ENCODE measurements at places on chromosomes 6 and 20. TPM values are rescaled to one million over a fixed set of nuclear protein-coding genes. Genes with fewer than 3 reads are reported as not detected.

DNA sequence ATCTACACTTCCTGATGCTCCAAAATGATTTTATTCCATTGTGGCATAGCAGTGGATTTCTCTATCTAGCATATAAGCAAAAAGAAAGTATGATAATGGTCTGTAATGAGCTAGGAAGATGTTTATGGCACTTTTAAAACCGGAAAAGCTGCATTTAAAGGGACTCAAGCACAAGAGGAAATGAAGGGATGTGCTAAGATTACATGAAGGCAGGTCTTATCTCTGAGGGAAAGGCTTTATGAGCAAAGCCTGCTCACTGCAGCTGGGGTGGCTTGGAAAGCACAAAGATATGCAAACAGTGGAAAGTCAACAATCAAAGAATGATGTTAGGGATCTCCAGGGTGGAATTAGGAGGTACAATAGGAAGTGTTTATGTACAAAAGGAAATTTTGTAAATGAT is 138.2 kb downstream of the TENT5A start:
- no peak for DNase-seq

Gene RBPJL
- 0.20 TPM for polyA plus RNA-seq

DNA sequence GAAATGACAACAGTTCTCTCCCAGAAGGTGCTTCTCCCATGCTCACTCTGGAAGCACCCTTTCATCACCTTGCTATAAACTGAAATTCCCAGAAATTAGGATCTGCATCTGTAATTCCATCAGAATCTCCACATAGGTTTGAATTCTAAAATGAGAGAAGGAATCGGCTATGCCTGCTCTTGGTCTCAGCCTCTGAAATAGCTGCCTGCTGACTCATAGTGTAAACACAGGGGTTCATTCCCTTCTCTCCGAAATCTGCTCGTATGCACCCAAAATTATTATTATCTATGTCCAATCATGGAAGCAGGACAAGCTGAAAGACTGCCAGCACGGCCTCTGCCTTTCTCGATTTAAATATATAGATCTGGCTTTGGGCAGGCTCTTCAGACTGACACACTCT is 74.6 kb upstream of the TAB2 start:
- DNase-seq: no peak

DNA sequence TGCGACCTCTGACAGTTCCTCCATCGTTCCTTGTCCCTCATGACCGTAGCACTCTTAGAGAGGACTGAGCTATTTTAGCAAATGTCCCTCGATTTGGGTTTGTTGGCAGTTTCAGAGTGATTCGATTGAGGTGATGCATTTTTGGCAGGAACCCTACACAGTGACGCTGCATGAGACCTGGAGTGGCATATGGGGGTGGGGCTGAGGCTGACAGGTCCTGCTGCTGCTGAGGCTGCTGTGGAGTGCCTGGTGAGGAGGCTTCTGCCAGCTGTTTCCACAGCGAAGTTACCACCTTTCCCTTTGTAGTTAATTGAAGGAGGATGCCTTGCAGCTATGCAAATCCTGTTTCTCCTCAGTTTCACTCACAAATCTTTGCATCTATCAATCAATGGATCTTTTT is 19.8 kb downstream of the PXDC1 start:
- DNase-seq: no peak

DNA sequence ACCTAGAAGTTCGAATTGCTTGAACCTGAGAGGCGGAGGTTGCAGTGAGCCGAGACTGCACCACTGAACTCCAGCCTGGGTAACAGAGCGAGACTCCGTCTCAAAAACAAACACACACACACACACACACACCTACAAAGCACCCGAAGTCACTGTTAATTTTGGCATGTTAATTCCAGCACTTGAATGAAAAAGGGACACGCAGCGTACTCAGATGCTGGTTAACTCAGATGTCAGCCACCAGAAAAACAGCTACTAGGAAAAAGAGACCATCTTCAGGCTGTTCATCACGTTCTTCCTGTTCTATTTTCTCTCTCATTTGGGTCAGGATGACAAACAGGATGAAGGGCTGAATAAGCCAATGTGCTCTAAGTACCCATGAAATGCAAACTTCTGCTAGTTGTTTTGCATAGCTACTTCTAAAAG is 46.9 kb downstream of the BLOC1S5 start:
- DNase-seq: no peak

- no peak for DNase-seq
Observed at GRCh38 chr20:1939270-1939595, 44.0 kb downstream of the SIRPA start.

GRCh38 chr20:43842126-43843020 is 72.3 kb upstream of the TOX2 start:
- DNase-seq: no peak

DNA sequence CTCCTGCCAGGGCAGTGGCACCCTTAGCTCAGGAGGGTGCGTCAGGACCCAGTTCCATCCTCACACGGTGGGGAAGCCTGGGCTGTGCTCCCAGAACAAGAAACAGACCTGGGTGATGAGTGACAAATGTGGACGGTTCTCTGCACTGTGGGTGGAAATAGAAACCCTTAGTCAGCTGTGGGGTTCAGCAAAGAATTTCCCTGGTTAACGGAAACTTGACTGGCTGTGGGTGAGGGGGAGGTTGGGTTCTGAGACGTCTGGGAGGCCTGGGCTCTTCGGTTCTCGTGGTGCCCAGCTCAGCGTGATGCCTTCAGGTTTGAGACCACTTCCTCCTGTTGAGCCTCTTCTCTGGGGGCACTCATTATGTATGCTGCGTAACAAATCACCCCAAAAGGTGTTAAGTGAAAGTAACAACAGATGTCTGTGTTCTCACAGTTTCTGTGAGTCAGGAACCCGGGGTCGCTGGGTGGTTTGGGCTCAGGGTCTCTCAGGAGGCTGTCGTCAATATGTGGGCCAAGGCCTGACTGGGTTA is 53.1 kb upstream of the FAM83D start:
- DNase-seq: no peak

DNA sequence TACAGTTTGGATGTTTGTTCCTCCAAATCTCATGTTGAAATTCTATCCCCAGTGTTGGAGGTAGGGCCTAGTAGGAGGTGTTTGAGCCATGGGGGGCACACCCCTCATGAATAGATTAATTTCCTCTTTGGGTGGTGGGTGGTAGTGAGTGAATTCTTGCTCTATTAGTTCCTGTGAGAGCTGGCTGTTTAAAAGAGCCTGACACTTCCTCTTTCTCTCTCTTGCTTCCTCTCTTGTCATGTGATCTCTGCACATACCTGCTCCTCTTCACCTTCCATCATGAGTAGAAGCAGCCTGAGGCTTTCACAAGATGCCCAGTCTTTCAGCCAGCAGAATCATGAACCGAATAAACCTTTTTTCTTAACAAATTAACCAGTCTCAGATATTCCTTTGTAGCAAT is 340.2 kb upstream of the CHD6 start:
- DNase-seq: no peak

- no peak for DNase-seq
Observed at GRCh38 chr20:4913147-4913546, 88.2 kb downstream of the SLC23A2 start.

- DNase-seq: no peak
Observed at GRCh38 chr20:43583982-43584432, 6.7 kb upstream of the IFT52 start.

Gene ZSCAN23
- polyA plus RNA-seq: 13.6 TPM

Gene RFX6
- not detected for polyA plus RNA-seq

GRCh38 chr6:167803816-167804215 is 22.9 kb upstream of the AFDN start:
- no peak for DNase-seq

Gene CALHM6
- 5.7 TPM for polyA plus RNA-seq

DNA sequence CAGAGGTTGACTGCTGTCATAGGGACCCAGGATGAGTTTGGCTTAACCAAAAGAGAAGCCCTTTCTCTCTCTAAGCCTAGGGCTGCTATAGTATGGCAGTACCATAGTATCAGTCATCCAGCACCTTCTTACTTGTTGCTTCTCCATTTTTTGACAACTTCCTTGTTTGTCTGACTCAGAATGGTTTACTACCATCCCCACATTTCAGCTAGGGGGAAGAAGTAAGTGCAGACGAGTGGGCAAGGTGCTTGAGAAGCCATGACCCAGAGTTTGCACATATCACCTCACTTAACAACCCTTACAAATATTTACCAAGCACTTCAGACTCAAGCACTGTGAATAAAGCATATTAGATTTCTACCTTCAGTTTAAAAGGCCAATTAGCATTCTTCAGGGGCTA is 289.9 kb upstream of the TSHZ2 start:
- DNase-seq: no peak

- DNase-seq: no peak
Observed at GRCh38 chr6:1316489-1316971, 4.6 kb downstream of the FOXQ1 start.

Gene TTLL9
- 3.0 TPM for polyA plus RNA-seq

Gene OR2J3
- polyA plus RNA-seq: not detected

DNA sequence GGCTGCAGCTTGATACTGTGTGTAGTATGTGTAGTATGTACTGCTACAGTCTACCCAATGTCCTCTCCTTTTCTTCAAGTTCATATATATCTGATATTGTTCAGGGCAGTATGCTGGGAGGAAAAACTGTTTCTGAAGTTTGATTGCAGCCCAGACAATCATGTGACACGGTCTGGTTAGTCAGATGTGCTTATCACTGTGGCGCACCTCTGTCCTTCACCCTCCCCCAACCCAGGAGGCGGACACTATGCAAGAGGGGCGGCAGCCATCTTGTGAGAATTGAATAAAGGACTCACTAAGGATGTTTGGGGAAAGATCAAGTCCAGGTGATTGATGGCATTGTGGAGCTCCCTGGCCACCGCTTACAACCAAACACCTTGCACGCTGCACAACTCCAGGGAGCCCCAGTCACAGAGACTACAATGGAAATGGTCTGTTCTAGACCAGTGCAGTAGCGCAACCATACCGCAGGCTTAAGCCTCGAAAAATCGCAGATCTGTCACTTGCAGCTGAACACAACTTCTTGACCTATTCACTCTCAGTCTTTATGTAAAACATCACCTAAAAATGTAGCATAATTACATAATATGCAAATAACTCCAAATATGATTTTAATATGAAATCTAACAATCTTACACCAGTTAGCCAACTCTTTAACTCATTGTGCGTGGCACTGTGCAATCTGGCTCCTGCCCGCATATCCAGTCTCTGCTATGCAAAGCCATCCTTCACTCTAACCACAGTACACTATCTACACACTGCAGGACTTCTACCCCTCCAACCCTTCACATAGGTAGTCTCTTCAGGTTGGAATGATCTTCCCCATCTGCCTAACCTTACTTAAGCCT is 79.3 kb downstream of the VGLL2 start:
- no peak for DNase-seq

DNA sequence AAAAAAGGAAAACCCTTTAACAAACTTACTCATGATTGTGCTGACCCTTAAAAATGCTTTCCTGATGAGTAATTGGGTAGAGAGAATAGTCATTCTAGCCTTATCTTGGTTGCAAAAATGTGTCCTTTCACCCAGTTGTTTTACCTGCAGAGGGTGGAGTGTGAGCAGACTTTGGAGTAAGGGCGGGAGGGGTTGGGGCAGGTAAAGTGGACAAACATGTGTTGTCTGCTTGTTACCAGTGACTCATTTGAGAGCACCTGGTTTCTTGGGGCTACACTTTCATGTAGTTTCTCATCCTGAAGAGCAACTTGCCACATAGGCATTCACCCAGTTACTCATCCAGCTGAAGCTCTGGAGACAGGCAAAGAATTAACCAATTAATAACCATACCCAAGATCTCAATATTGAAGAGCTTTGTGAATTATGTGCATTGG is 121.1 kb downstream of the TNFRSF21 start:
- no peak for DNase-seq

Gene STMND1
- 0.33 TPM for polyA plus RNA-seq

DNA sequence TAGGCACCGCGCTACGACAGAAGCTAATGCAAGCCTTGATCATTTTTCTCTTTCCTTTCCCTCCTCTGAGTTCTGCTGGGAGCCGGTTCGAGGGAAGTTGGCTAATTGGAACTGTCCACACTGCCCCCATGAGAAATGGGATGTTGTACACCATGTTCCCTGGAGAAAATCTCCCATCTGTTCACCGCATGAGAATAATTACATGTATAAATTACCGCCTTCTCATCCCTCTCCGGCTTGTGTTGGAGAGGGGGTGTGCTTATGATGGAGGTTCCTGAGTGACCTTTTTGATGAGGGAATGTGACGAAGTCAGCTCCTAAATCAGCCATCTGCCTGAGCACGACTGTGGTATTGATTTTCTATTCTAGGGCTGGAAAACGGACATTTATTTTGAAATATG is 320.2 kb upstream of the SULF2 start:
- DNase-seq: no peak

- DNase-seq: no peak
Observed at GRCh38 chr6:147166992-147167391, 37.2 kb upstream of the STXBP5 start.

- DNase-seq: no peak
Observed at GRCh38 chr20:46402331-46402811, 4.0 kb downstream of the ELMO2 start.

DNA sequence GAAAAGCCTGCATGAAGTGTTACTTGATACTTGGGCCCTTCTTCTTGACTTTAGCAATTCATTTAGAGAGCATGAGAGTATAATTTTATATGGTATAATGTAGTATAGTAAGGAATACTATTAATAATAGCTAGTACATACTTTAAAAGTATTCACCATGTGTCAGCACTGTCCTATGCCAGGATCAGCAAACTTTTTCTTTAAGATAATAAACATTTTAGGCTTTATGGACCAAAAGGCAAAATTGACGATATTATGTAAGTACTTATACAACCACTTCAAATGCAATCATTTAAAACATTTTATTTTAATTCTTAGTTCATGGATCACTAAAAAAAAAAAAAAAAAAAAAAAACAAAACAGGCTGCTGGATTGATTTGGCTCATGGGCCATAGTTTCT is 163.9 kb downstream of the IBTK start:
- no peak for DNase-seq

- DNase-seq: no peak
Observed at GRCh38 chr6:36793296-36793912, 45.8 kb downstream of the CPNE5 start.

DNA sequence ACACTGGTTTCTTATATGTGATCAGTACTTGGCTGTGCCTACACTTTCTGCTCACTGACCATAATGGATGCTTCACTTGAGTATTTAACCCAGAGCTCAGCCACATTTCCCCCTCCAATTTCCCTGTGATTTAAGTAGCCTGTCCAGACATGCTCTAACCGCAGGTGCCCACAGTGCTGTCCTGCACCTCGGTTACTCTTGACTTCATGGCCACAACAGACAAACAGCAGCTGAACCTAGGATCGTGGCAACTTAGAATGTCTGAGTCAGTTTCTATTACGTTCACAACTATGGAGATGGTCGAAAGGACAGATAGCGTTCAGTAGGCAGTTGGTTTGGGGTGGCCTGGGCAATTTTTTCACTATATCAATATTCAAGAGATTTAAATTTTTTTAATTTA is 306.9 kb upstream of the SGK1 start:
- no peak for DNase-seq

Gene HUS1B
- 0.10 TPM for polyA plus RNA-seq

Gene KIAA0408
- 2.2 TPM for polyA plus RNA-seq

Gene MEA1
- polyA plus RNA-seq: 98.4 TPM

- DNase-seq: peak; percentile 41
Observed at GRCh38 chr6:110874880-110875547, 429 bp downstream of the AMD1 start.

Measured in renal cortex interstitium (tissue), 15 donors.